GM12892 (cell line): ENCODE measurements at places on chromosomes 5 and 9.

GRCh38 chr5:74442466-74442865 is 198.1 kb downstream of the ENC1 start:
- no peak for DNase-seq

GRCh38 chr5:151825445-151825844 is 53.7 kb downstream of the G3BP1 start:
- DNase-seq = peak; percentile 13

DNA sequence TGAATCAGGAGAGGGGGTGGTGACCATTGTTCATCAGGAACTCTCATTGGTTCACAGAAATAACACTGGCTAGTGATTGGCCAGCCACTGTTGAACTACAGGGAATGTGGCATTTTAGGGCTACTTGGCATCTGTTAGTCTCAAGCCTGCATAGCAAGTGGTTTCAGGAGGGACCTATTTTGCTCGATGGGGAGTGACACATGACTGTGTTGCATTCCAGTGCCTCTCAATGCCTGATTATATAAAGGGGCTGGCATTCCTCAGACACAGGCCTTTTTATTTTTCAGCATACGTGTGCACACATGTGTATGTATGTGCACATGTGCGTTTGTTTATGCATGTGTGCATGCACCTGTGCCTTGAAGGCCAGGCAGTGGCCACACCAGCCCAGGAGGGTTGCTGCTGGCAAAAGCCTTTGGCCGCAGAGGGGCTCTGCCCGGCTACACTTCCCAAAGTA is 23.2 kb downstream of the FGD3 start:
- no peak for DNase-seq

- DNase-seq = no peak
Measured at GRCh38 chr5:86112249-86112648, 505.5 kb upstream of the COX7C start.

GRCh38 chr5:127933348-127933747 is 150.2 kb upstream of the SLC12A2 start:
- DNase-seq = no peak

DNA sequence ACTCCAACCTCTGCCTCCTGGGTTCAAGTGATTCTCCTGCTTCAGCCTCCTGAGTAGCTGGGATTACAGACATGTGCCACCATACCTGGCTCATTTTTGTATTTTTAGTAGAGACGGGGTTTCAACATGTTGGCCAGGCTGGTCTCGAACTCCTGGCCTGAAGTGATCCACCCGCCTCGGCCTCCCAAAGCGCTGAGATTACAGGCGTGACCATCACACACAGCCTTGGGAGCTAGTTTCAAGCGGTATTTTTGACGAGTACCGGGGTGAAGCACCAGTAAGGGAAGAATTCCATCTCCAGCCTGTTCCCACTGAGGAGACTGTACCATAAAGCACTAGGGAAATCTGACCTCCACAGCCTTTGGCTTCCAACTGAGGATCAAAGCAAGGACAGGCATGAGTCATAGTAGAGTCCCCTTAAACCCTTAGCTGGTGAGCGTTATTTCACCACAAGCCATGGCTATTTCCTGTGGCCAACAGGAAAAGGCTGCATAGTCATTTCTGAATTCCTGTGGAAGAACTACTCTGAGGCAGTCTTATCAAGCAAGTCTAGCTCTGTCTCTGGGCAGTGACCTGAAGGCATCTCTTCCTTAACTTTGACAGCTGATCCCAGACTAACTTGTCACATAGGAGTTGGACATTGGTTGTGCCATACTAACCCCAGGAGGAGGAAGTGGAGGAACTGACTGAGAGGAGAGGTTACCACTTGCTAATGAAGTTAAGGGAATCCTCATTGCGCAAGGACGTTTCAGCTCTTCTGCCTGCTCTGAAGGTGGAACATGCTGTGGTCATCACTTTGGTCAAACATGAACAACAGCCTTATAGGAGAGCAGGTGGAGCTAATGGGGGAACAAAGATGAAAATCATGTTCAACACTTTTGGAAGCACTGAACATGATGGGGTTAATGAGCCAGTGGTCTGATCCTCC is 85.8 kb upstream of the DMRT1 start:
- DNase-seq = no peak

GRCh38 chr5:74221413-74221812 is 419.1 kb downstream of the ENC1 start:
- DNase-seq = no peak

DNA sequence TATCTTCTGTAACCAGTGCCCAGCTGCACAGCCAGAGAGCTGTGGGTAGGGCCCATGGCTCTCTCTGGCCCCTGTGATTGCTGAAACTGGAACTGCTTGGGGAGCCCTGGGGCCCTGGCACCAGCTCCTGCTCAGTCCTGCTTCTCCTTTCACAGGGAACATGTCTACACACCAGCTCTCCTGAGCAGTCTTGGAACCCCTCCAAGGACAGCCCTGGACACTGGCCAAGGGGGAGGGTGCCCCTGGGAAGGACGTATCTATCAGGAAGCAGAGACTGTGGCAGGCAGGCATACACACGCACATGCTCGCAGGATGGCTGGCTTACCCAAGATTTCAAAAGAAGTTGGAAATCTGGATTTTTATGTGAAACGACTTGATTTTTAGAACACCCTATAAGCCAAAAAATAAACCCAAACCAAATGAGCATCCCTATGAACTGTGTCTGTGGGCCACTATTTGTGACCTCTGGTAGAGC is 8.8 kb upstream of the TRAF1 start:
- DNase-seq = no peak

GRCh38 chr9:15430920-15431844 is 8.5 kb downstream of the SNAPC3 start:
- DNase-seq = no peak

- DNase-seq = no peak
Measured at GRCh38 chr9:37693260-37693659, 42.5 kb downstream of the FRMPD1 start.

DNA sequence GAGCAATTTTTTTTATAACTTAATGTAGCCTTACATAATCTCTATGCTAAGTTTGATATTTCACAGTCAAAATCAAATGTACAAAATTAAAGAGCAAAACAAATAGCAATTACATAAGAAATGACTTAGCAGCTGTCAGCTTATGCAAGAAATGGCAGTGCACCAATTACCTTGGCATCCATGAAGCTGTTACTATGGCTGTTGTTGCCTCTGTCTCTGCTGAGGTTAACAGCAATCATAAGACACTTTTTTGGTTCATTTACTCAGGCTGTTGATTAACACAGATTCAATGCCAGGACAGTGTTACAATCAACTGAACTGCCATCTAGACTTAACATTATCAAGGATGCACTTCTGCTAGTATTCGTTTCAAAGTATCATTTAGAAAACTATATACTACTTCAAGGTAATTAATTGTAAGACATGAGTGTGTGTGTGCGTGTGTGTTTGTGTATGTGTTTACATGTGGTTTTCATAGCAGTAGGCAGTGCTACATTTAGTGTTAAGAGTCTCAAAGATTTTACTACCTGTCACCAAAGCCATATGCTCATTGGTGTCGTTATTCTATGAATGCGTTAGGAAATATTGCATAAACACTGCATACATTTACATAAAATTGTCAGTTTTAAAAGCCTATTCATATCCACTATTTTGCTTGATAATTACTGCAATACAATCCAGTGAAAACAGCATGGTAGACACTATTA is 1084.2 kb upstream of the COX7C start:
- no peak for DNase-seq

GRCh38 chr5:137152616-137153015 is 346.5 kb downstream of the SPOCK1 start:
- no peak for DNase-seq

GRCh38 chr5:152135827-152136226 is 211.2 kb upstream of the GLRA1 start:
- DNase-seq = no peak

- no peak for DNase-seq
Measured at GRCh38 chr5:179222246-179223017, 122.8 kb downstream of the ADAMTS2 start.

- no peak for DNase-seq
Measured at GRCh38 chr9:78592811-78593210, 295.9 kb downstream of the PSAT1 start.

- no peak for DNase-seq
Measured at GRCh38 chr5:38650540-38650939, 94.1 kb upstream of the LIFR start.

DNA sequence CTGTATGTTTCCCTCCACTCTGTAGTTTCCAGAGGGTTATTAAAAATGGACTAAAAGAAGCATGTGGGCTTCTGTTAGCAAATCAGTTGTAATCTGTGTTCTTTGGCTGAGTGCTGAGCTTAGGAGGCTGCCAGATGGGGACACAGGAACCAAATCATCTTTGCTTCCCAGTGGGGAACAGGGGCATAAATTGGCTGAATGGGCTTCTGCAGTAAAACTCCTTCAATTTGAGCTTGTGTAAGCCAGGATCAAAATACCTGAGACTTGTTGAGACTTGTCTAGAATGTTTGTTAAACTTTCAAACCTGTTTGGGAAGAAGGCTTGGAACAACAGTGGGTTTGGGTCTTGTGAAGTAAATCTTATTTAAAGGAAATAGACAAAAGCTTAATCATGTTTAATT is 32.2 kb upstream of the TNFAIP8 start:
- no peak for DNase-seq

DNA sequence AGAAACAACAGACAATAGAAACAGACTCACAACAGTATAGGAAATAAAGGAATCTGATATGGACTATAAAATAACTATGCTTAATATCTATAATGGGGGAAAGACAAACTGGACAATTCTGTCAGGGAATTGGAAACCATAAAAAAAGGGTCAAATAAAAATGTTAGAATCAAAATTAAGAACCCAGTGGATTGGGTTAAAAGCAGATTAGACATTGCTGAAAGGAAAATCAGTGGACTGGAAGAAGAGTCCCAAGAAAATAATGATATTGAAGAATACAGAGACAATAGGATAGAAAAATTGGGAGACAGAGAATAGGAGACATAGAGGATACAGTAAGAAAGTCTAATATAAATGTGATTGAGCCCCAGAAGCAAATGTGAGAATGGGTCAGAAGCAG is 199.2 kb downstream of the PBX3 start:
- DNase-seq = no peak

DNA sequence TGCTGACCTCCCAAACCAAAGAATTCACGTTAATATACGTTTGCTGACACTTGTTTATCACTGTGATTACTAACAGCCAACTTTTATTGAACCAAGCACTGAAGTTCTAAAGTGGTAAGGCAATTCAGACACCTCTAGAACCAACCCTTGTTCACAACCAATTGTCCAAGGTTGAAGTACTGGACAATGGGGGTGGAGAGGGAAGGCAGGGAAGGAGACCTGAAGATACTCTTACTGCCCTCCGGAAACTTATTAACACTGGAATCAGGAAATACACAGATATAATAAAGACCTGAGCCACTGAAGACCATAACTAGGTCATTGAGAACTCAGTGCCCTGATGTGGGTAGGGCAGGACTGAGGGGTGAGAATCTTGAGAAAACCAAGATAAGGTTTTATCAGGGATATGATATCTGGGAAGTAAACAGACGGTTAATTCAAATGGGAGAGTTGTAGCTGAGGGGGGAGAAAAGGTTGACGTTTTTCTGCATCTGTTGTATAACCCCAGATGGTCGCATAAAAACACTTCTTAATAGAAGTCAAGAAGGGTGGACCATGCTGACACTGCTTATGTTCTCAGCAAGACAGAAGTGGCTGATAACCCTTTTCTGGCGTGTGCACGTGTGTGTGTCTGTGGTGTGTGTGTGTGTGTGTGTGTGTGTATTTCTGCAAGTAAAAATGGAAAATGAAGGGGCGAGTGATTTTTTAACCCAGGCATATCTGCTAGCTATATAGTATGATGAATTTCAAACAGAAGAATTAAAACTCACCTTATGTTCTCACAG is 125.9 kb downstream of the LHFPL2 start:
- no peak for DNase-seq

DNA sequence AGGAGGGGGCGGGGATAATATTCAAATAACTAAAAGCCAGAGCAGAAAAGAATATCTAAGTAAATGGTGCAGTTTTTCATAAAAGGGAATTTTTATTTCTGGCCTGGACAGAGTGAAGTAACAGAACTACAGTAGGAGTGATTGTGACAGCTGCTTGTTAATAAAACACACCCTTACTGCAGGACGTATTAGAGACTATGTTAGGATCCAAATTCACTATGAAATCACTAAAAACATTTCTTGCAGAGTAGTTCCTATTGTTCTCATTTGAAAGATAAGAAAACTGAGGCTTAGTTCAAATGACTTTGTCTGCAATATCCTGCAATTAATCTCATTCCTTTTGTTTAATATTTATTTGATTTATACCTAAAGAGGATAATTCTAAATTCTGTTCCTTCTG is 39.5 kb downstream of the FAM174A start:
- DNase-seq = no peak

GRCh38 chr9:132672413-132672690 is 2.1 kb downstream of the GTF3C4 start:
- DNase-seq = no peak

DNA sequence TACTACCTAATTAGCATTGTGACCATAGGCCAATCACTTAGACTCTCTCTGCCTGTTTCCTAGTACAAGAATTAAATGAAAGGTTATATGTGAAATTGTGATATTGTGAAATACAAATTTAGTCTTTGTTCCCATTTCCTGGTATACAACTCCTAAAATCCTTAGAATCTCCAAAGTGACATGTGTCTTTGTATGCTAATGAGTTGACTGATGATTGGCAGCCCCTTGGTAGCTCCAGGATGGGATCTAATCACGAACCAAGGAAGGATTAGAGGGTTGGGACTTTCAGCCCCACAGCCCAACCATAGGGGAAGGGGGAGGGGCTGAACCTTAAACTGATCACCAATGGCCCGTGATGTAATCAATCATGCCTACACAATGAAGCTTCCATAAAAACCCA is 31.6 kb downstream of the ATP6V0E1 start:
- DNase-seq = no peak

DNA sequence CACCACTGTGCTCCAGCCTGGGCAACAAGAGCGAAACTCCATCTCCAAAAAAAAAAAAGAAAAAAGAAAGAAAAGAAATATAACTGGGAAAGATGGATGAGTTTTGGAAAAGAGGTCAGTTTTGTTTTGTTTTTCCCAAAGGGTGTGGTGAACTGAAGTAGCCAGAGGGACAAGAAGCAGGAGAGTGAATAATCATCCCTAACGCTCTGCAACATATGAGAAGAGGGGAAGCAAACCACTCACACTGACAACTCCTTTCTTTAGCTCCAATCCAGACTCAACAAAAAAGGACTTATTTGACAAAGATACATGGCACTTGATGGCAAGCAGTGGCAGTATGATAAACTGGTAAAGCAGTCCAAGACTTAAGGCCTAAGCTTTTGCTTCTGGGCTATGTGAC is 176.1 kb upstream of the HMHB1 start:
- no peak for DNase-seq

- no peak for DNase-seq
Measured at GRCh38 chr9:136441191-136441680, 1.6 kb upstream of the INPP5E start.

DNA sequence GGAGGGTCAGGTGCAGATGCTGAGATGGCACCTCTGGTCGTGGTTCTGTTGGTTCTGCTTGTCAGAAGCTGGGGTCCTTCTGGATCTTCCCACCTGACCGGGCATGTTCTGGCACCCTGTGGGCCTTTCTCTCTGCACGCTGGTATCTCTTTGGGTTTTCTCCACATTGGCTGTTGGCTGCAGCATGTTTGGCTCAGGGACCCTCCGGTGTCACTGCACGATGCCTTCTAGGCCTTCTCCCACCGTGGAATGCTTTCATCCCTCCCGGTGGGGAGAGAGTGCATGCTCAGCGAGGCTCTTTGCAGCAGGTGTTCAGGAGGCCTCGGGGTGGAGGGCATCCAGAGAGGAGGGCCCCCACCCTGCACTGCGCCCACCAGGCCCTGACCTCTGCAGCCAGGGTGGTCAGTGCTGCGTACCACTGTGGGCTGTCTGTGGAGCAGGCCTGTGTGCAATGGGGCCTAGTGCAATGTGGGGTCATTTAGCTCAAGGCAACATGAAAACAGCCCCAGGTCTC is 119.4 kb downstream of the WNK2 start:
- no peak for DNase-seq
